Stimulated activated CD8-positive, alpha-beta memory T cell treated with anti-CD3 and anti-CD28 coated beads, Interleukin-15, amount 100 ng/mL, for 4 hours (primary cell): ENCODE measurements at places on chromosomes 2 and 18.

GRCh38 chr2:8659092-8659734, 22.6 kb upstream of the ID2 start:
- DNase-seq: no peak

- DNase-seq: no peak
Measured at GRCh38 chr2:46888421-46888952, 27.1 kb downstream of the MCFD2 start.

GRCh38 chr2:34670482-34670881, 1071.4 kb upstream of the FAM98A start:
- no peak for DNase-seq

DNA sequence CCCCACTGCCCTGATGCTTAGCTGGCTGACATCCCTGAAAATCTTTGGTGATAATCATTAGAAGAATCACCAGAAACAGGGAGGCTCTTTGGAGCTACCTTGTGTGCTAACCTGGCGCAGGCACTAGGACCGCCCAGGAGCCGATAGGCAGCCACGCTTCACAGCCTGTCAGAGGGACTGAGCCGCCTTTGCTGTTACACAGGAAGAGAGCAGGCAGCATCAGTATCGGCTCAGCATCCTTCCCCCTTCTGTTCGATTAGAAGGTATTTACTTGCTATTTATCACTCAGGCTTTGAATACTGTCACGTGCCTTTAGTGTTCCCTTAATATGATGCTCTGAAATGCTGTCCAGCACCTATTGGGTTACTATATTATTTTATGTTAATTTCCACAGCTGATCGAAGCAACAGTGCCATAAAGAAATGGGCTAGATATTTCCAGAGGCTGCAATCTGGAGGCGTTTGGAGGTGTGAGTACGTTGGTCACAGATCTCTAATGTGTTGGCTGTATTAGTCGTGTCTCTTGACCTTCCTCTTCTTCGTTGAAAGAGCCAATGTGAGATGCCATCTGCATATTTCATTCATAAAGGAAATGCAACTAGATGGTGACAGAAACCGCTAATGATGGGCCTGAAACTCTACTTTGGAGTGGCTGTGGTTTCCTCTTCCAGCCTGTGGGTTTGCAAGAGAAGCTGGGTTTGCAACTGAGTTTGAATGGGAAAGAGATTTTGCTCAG, 110.4 kb upstream of the RAB27B start:
- no peak for DNase-seq

DNA sequence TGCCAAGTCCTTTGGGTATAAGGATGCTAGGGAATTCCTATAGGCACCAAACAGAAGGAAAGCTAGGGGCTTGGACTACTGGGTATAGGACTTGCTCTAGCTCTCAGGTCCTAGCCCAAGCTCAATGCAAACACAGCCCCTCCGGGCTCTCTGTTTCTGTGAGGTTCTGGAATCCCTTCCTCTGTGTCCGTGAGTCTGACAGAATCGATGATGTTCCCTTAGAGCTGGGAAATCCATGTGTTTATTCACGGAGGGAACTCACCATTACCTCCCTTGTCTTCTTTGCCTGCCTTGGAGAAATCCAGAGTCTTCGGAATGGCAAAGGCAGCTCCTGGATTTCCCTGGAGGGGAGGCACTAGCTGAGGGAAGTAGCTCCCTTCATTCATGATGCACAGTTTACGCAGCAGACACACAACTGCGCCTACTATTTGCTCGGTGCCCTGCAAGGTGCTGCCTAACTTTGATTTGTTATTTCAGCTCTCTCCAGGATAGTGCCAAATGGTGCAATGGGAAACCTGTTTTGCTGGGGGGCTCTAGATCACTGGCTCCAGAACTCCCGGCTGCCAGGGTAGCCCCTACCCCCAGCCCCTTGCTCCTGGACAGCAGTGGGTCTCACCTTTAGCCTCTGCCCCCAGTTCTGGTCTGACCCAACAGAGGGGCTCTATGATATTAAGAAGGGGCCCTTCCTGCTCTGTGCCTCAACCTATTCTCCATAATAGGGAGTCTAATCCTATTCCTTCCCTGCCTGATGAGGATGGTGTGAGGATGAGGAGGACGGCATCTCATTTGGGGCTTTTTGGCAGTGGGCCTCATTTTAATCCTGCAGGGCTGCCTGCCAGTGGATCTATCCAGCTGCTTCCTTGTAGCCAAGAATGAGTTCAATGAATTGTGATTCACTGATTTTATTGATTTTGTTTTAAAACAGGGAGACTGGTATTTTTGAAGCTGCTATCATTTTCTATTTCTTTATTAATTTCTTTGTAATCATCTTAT, 8.4 kb upstream of the PSMD1 start:
- no peak for DNase-seq
